ENCODE measurements at places on chromosomes 7 and 10.

DNA sequence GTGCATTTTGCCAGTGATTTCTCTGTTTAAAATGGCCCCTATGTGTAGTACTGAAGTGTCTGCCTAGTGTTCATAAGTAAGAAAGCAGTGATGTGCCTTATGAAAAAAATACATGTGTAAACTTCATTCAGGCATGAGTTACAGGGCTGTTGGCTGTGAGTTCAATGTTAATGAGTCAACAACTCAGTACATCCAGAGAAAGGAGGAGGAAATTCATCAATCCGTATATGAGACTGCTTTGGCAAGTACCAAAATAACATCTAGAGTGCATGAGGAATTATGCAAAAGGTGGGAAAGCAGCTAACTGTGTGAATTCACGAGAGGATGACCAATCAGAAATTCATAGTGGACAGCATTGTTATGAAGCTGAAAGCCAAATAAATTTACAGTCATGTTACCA lies 255.6 kb downstream of the ZEB1 start:
- no peak overlapping the region for H3K27ac ChIP-seq
- no peak for DNase-seq
- no peak overlapping the region for H3K4me3 ChIP-seq
- no peaks in the 10 kb centered on the region for H3K4me1 ChIP-seq

DNA sequence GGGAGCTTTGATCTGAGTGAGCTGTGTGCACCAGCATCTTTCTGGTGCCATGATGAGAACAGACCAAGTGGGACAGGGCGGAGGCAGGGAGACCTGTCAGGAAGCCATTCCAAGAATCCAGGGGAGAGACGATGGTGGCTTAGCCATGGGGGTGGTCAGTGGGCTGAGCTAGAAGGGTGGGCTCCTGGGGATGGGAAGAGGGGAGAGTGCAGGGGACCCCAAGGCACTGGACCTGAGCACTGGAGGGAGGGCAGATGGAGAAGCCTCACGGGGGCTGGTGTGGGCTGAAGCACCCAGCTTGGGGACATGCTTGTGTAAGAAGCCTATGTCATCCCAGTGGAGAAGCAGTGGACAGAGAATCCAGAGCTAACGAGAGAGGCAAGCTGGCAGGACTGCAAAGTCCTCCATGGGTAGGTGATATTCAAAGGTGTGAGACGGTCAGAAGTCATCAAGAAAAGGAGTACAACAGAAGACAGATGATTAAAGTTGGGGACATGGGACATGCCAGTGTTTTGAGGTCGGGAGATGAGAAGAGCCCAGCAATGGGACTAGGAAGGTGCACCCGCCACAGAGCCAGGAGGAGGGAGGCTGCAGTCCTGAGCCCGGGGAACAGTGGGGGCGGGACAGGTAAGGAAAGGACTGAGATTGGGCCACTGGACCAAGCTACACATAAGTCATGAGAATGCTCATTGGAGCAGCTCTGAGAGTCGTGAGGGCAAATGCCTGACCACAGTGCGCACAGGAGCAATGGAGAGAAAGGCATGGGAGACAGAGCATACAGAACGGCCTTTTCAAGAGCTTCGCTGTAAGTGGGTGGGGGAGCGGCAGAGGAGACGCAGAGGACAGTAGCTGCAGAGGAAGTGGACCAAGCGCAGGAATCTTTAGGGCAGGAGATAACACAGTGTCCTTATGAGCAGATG lies 72.0 kb downstream of the GRID1 start:
- H3K4me1 ChIP-seq: no peaks in the 10 kb centered on the region
- H3K4me3 ChIP-seq: no peak overlapping the region
- H3K27me3 ChIP-seq: no peaks in the 10 kb centered on the region
- no peak for DNase-seq

GRCh38 chr10:102452672-102453340 lies 1.5 kb upstream of the C10orf95 start:
- no peaks in the 10 kb centered on the region for H3K36me3 ChIP-seq
- no peaks in the 10 kb centered on the region for H3K27me3 ChIP-seq
- DNase-seq: no peak
- no peak overlapping the region for H3K4me3 ChIP-seq

GRCh38 chr7:1124164-1124563 lies 35.8 kb downstream of the ZFAND2A start:
- no peak for DNase-seq
- no peaks in the 10 kb centered on the region for H3K4me1 ChIP-seq
- H3K27ac ChIP-seq: peak overlapping the region; percentile 49
- H3K4me3 ChIP-seq: no peak overlapping the region
- no peaks in the 10 kb centered on the region for H3K27me3 ChIP-seq

- DNase-seq: no peak
- no peak overlapping the region for H3K27ac ChIP-seq
- no peaks in the 10 kb centered on the region for H3K27me3 ChIP-seq
Measured at GRCh38 chr10:81696609-81697388, 178.2 kb upstream of the NRG3 start.
